ENCODE measurements at places on chromosomes 6 and 20.

DNA sequence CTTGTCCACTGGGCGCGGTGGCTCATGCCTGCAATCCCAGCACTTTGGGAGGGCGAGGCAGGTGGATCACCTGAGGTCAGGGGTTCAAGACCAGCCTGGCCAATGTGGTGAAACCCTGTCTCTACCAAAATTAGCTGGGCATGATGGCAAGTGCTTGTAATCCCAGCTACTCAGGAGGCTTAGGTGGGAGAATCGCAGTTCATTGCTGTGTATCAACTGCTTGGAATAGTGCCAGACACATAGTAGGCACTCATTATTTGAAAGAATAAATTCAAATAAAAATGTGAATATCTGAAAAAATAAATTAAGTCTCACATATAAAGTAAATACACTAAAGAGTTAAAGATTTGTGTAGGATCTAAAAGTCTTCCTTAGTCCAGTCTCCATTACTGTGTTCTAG is 1.9 kb downstream of the PAK1IP1 start:
- no peak for DNase-seq

DNA sequence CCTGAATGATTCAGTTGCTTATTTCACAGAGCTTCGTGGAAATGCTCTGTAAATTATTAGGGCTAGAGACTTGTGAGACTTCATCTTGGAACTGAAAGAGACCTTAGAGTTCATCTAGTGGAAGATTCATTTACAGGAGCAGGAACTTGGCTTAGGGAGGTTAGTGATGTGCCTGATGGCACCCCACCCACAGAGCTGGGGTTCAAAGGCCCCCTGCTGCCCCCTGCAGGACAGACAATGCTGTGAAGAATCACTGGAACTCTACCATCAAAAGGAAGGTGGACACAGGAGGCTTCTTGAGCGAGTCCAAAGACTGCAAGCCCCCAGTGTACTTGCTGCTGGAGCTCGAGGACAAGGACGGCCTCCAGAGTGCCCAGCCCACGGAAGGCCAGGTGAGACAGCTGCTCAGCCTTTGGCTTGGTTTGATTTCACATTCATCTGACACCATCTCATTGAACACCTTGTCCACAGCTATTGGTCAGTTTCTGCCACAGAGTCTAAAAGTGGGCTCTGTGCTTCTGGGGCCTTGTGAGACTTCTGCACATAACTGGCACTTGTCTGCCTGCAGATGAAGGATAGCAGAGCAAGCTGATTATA is 25.1 kb downstream of the MYBL2 start:
- no peak for DNase-seq

DNA sequence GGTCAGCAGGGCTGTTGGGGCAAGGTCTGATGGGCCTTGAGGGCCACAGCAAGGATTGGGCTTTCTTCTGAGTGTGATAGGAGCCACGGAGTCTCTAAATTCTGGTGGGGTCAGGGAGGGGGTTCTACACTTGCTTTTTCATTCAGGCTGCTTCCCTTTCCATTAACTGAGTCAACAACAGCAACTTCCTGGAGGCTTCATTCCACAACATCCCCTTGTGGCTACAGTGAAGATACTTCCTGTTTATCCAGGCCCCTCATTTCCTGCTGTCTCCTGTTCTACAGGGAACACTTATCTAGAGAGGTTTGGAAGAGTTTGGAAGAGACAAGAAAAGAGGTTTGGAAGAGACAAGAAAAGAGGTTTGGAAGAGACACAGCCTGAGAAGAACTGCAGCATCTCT is 144.8 kb upstream of the ENPP5 start:
- DNase-seq, result no peak

GRCh38 chr6:30820193-30820592 is 64.1 kb upstream of the DDR1 start:
- no peak for DNase-seq

DNA sequence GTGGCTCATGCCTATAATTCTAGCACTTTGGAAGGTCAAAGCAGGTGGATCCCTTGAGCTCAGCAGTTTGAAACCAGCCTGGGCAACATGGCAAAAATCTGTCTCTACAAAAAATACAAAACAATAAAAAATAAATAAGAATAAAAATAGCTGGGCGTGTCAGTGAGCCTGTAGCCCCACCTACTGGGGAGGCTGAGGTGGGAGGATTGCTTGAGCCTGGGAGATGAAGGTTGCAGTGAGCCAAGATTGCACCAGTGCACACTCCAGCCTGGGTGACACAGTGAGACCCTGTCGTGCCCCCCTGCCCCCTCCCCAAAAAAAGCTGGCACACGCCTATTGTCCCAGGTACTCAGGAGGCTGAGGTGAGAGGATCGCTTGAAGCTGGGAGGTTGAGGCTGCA is 35.1 kb upstream of the SRPK1 start:
- DNase-seq, result no peak

DNA sequence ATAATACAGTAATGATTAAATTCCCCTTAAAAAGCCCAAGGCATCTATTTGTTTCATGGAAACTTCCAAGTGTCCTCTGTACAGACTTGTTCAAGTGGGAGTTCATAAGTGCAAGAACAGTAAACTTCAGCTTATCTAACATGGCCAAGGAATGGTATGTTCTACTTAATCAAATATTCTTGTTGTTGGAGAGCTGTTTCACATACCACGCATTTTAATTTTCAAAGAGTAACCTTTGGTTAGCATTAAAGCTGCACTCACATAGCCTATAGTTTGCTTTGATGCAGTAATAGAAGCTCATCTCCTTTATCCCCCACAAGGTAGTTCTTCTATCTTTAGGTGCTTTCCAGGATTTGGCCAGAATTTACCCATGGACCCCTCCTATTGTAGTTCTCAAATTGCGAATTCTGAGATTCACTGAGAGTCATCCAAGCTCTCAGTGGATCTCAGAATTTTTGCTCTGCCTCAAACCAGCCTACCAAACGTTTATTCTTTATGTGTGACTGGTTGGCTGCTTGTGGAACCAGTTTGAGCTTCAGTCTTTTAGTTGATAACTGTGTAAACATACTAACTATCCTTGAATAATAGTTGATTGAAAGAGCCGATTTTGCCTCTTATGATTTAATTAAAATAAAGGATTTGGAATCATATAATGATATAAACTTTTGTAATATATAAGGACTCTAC is 668.0 kb upstream of the FLRT3 start:
- no peak for DNase-seq

GRCh38 chr6:119428633-119429032 is 79.1 kb upstream of the MAN1A1 start:
- no peak for DNase-seq

DNA sequence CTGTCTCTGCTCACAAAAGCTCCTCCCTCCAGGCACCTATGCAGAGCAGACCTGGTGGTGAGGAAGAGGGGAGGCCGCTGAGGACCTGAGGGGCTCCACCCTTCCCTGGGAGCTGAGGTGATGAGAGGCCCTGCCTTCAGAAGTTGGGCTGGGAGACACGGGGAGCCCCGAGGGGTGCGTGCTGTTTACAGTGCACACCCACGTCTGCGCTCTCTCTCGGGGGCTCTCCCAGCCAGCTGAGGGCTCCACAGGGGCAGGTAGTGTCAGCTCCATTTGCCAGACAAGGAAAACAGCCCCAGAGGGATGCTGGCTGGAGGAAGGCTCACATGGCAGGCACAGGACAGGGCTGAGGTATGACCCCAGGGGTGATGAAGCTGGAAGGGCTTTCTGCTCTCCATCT is 13.5 kb upstream of the NOL4L start:
- DNase-seq, result no peak

All from CMK (cell line).